ENCODE measurements at places on chromosomes 6 and 20.

DNA sequence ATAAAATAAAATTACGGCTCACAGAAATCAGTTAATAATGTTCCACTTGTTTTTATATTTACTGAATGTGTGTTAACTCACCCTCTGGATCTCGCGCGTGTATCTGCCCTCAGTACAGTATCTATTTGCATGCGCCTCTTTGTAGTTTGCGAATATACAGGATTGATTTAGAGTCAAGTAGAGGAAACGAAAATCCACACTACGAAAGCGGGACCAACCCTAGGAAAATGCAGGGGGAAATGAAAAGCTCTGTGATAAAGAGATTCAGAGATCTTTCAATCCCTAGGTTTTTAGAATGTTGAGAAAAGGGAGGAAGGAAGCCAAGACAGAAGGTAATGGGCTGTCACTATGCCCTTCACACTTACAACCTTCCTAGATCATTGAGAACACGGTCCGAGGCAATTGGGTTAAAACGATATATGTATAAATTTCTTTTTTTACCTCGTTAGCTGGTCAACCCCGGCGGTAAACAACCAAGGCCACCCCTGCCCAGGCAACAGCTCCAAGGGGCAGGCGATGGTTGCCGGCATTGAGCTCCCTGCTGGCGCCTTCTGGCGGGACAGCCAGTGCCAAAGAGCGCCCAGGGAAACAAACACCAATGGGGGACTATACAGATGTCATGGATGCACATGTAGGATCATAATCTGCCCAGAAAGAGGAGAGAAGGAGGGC lies 792 bp upstream of the FUT9 start:
- no peak for DNase-seq

- no peak for DNase-seq
These were observed 54.9 kb upstream of the TULP4 start for GRCh38 chr6:158257425-158257759.

GRCh38 chr6:72715119-72715518 lies 93.3 kb downstream of the KCNQ5 start:
- no peak for DNase-seq

GRCh38 chr6:113122060-113122459 lies 735.1 kb upstream of the MARCKS start:
- no peak for DNase-seq

- DNase-seq = no peak
These were observed 390.0 kb upstream of the SULF2 start for GRCh38 chr20:48175261-48175660.

DNA sequence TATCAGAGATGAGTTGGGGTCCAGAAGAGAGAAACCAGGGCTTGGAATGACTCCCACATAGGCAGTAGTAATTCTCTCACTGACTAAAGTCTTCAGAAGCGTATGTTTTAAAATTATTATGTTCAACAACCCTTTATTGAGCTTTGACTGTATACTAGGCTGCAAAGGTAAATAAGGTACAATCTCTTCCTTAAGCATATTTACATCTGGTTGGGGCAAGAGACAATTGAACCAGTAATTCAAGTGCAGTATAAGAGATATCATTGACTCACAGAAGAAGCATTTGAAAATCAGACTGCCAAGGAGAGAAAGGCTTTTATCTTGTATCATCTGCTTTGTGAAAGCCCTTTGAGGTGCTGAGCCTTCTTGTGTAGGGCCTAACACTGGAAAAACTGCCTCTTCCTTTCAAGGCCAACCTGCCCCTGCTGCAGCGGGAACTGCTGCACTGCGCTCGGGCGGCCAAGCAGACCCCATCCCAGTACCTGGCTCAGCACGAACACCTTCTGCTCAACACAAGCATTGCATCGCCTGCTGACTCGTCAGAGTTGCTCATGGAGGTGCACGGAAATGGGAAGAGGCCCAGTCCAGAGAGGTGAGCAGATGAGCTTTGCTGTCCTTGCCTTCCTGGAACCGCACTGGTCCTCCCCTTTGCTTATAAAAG lies 39.3 kb upstream of the C20orf144 start:
- DNase-seq = no peak

DNA sequence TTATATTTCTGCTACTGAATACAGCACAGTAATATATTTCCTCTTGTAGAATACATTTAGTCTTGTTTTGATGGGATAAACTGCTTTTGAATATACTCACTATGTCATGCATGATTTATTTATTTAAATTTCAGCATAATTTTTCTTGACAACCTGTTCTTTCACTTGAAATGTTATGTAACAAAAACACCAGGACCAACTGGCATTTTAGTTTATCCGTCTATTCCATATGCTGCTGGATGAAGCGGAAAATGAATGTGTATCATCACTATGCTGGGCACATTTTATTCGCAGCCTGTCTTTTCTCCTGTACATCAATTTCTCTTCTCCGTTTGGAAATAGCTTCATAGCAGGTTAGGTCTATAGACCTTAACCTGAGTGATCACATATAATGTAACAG lies 206.8 kb upstream of the PLCB4 start:
- no peak for DNase-seq

DNA sequence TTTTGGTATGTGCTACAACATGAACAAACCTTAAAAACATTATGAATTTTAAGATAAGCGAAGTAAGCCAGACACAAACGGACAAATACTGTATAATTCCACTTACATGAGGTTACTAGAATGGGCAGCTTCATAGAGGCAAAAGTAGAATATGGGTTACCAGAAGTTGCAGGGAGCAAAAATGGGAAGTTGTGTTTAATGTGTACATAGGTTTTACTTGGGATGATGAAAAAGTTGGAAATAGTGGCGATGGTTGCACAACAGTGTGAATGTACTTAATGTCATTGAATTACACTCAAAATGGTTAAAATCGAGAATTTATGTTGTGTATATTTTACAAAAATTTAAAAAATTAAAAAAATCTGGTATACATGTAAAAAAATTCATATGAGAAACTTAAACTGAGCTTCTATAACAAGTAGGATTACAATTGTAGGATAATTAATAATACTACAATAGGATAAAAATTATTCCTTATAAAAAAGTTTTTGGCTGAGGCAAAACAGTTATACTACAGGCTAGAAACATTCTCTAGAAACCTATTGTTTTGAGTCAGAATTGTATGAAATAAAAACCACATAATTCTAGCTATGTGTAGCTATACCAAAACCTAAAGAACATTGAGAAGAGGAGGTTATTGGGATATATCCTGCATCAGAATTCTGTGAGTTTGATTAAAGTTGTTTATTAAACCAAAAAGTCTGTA lies 24.8 kb upstream of the DYNLRB1 start:
- DNase-seq = no peak

- DNase-seq = no peak
These were observed 1.5 kb upstream of the SLC17A3 start for GRCh38 chr6:25875563-25875905.

GRCh38 chr6:36913082-36913481 lies 27.3 kb downstream of the C6orf89 start:
- DNase-seq = no peak

DNA sequence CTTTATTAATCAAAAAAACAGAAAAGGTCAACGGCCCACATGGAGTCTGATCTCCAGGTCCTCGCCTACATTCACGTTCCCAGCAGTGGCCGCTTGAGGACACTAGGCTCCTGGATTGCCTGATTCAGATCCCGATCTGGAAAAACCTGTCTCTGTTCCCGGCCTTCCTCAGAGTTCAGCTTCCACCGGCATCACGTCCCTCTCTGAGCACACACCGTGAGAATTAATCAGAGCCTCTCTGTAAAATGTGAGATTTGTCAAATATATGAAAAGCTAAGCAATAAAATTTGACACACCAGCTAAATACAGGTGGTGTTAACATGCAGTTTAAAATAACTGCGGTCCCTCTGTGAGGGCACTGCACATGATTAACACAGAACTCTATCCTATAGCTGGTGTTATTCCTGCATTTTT lies 122.8 kb upstream of the COL21A1 start:
- no peak for DNase-seq

GRCh38 chr6:34236443-34237315 lies at the start of gene HMGA1:
TSS of gene HMGA1 (plus strand) at chr6:34236873. CDS start at chr6:34240781, 3,908 bp downstream.
- peak; percentile 92 for DNase-seq

DNA sequence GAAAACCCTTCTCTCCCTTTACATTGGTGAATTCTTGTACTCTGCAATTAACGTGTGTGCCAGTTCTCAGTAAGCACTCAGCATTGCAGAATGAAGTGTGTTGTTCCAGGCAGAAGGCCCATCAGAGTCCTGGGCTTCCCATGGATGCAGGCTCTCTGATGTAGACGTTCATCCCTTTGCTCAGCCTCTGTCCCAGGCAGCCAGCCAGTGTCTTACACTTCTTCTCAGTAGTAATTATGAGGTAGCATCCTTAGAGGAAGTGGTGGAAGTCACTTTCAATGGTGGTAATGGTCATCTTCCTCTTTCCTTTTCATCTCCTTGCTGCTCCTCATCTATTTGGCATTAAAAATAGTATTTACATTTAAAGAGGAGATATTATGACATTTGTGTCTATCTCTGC lies 66.7 kb upstream of the FYN start:
- DNase-seq = no peak

DNA sequence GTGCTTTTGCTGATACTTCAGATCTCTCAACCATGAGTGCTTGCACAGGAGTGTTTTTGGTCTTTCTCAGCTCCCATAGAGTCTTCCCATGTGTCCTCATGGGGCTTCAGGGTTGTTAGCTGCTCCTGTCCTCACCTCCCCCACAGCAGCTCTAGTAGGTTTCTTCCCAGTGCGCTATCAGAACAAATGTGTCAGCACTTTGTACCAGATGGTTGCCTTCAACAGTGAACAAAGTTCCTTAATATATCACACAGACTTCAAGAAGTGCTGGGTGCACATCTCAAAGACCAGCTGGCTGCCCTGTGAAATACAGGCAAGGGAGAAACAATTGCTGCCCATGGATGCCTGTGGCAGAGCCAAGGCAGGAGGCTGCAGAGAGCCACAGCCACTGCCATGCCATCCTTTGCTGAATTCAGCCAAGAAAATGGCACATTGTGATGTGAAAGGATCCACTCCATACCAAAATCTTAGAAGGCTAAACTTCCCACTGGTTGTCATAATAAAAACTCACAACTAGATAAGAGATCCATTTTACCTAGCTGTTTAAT lies 471.3 kb downstream of the C6orf118 start:
- no peak for DNase-seq

DNA sequence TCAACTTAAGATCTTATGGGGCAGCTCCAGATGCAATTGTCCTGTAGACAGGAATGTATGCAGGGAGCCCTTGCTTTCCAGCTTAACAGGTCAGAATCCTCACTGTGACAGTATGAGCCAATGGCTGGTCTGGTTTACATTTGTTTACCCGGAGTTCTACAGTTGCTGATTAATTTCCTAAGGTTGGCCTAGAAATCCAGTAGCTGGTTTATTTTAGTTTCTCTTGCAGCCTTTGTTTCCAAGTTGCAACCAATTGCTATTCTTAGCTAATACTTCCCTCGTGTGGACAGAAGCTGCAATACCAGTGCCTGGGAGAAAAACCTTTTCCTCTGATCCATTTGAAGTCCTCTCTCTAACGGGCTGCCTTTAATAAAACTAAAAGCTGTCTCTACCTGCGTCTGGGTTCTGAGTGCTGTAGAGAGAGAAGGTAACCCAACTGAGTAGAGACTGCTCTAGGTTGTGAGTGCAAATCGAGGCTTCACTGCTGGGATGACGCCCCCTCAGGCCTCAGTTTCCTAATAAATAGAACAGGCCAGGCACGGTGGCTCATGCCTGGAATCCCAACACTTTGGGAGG lies 45.9 kb downstream of the ZNF217 start:
- DNase-seq = peak; percentile 20

DNA sequence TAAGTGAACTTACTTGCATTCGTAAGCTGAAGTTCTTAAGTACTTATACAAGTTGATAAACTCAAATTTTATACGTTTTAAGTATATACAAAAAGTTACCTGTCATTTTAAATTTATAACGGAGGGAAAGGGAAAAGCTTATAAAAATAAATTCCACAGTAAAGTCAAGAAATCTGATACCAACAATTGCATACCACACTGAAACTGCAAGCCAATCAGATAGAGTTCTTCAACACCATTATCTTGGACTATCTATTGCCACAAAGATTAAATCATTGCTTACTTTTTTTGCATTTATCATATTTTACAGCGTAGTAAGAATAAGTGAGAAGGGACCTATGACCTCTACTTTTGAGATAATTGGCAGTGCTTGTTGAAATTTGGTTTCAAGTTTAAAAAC lies 386.7 kb downstream of the TFAP2A start:
- no peak for DNase-seq

DNA sequence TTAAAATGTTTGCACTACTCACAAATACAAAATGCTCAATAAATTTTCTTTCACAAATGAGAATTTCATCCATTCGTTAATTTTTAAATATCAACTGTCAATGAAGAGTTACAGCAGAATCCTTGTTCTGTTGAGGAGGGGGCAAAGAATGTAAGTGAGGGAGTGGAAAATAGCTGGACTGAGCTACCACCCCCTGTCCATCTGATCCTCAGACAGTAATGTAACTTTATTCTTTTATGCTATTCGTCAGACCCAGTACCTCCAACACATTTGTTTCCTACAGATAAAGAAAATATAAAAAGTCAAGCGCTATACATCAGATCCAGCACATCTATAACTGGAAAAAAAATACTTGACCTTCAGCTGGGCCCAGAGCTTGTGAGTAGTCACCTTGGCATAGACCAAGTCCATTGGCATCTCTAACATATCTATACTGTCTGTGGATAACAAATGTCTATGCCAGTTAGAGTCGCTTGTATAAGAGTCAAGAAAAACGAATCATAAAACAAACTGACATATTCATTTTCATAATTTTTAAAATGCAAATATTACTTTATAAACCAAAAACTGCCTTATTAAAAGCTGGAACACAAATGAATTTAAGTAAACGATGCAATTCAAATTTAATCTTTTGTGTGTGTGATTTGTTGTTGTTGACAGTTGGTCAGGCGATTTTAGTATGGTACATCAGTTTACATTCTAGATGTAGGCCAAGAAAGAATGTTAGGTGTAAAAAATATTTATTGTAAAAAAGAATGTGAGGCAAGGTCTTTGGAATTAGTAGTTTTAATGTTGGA lies 57.2 kb upstream of the HFE start:
- DNase-seq = no peak

DNA sequence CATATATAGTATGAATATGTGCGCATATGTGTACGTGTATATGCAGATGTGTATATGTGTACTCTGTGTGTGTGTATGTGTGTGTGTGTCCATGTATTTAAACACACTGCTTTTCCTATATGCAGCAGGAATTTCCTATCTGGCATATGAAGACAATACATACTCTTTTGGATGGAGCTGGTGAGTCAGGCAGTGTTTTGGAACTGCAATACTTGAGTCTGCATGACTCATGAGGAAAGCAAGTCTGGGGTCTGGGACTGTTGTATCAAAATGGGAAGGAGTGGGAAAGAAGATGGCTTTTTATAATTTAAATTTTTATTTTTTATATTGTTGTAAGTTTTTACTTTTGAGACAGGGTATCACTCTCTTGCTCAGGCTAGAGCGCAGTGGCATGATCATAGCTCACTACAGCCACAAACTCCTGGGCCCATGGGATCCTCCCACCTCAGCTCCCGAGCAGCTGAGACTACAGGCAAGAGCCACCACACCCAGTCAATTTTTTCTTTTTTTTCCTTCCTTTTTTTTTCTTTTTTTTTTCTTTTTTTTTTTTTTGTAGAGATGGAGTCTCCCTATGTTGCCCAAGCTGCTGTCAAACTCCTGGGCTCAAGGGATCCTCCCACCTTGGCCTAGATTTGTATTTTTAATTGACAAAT lies 72.2 kb downstream of the ATXN1 start:
- DNase-seq = no peak

GRCh38 chr6:107101686-107102413 lies 13.5 kb downstream of the BEND3 start:
- no peak for DNase-seq

- DNase-seq = no peak
These were observed 225.4 kb downstream of the LAMA2 start for GRCh38 chr6:129108337-129108736.
